ENCODE measurements at places on chromosomes 4 and X.
A peak's percentile ranks its signal among the peaks of the same experiment; 100 is the strongest.

DNA sequence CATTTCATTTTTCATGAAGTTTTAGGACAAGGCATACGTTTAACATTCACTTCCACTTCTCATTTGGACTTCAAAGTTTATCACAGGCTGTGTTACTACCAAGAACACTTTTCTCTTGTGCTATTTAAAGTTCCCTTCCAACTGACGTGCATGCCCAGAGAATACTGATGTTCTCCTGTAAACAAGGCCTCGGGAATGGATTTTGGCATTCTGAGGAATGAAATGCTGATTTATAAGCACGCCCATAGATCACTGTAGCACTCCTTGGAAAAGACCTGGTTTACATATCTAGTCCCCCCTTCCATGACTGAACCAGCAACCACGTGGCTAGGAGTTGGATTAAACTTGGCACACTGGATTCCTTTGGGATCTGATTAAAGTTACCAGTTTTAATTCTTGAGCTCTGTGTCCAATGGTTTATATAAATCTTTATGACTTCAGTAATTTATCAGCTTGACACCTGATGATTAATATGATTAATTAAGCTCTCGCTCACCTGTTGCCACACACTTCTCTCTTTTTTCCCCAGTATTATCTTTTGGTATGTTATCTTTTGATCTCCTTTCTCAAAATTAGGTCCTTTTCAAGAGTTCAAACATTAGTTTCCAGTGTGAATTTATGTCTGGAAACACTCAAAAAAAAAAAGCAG, 122.4 kb upstream of the HAND2 start:
- no peak for DNase-seq

DNA sequence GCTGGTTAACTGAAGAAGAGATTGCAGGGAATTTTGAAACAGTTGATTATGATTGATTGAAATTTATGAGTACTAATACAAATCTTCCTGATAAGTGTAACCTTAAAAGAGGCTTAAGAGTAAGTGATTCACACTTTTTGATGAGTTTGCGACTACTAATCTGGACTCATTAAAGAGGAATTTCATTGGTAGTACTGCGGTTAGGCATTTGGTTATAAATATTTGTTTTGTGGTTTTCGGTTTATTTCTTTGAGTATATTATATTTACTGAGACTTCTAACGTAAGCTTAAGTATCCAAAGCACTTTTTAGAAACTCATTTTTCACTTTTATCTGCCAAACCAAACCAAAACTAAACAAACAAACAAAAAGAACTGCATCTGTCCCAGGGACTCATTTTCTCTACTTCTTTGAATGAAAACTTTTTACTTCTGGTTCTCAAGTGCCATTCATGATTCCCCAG, 20.7 kb downstream of the SLIT2 start:
- DNase-seq = no peak

DNA sequence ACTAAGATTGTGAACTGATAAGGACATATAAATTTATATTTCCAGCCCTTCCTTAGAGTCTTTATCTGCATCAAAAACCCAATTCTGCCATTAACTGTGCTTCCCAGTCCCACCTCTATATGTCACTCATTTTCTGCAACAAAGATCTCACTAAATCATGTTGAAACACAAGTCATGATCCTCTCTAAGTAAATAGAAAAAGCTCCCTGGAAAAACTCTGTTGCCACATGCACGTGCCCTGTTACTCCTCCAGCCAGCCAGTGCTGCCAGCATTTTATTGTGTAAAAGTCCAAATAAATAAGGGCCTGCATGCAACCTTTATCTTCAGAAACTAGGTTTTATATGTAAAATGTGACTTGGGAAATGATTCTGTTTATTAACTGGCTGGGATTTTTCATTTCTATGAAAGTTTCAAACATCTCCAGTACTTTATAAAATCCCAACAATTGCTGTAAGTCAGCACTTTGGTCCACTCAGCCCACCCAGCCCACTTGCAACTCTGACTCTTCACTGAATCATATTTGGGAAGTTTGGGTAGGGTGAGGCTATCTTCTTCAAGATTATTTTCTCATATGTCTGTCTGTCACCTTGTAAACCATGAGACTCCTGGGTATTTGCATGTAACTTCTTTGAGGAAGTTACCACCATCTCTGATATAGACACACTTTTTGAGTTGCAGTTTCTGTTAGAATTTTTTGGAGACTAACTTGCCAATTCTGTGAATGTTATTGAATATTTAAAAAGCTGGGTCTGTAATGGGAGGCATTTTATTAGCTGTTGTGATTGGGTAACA, 40.0 kb upstream of the SMARCA5 start:
- no peak for DNase-seq

GRCh38 chrX:102129473-102129872, 4.0 kb downstream of the TCEAL2 start:
- DNase-seq = no peak

DNA sequence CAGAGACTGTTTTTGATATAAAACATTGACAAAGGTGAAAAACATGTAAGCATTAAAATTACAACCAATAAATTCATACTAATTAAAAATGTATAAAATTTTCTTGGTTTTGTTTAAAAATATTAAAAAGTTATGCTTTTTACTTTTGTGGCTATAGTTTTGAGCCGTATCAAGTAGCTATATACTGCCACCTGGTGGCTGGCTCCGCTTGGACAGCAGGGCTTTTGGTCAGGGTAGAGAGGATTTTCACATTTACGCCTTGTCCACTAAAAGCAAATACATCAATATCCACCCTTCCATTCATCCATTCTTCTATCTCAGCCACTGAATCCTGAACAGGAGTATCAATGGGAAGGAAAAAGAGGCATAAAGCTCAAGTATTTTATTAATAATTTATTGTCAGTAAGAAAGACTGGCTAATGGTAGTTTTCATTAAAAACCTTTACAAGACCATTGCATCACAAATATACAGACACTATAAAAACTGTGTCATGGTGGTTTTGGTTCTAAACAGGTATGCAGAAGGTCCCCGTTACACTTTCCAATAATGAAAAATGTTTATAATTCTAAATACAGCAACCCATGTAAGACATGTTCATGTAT, 32.1 kb upstream of the MTNR1A start:
- DNase-seq = peak; percentile 11

GRCh38 chr4:101356928-101357327, 9.6 kb upstream of the PPP3CA start:
- DNase-seq = no peak

All from stimulated activated CD8-positive, alpha-beta memory T cell treated with anti-CD3 and anti-CD28 coated beads, Interleukin-2, amount 100 ng/mL, for 1 hour (primary cell).